Hypothalamus (tissue), 51 donors: ENCODE measurements at places on chromosomes 4 and X.

GRCh38 chrX:153487590-153488071 lies 7.1 kb upstream of the BGN start:
- DNase-seq, result no peak

GRCh38 chr4:127580300-127580699 lies 52.5 kb upstream of the INTU start:
- no peak for DNase-seq

DNA sequence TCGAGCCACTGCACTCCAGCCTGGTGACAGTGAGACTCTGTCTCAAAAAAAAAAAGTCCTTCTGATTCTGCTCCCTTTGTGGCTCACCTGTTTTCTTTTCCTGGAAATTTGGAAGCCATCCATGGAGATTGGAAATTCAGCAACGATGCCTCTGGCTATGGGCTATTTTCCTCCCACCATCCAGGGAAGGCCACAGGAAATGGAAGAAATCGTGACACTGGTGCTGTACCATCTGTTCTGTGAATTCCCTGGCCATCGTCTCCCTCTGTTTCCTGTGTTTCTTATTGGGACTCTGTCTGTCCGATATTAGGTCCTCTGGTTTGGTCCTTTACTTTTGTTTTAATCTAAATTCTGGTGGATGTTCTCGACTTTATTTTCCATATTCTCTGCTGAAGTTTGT lies 29.4 kb upstream of the ADRA2C start:
- DNase-seq, result no peak

GRCh38 chr4:93814722-93815121 lies 13.8 kb upstream of the ATOH1 start:
- DNase-seq, result no peak

DNA sequence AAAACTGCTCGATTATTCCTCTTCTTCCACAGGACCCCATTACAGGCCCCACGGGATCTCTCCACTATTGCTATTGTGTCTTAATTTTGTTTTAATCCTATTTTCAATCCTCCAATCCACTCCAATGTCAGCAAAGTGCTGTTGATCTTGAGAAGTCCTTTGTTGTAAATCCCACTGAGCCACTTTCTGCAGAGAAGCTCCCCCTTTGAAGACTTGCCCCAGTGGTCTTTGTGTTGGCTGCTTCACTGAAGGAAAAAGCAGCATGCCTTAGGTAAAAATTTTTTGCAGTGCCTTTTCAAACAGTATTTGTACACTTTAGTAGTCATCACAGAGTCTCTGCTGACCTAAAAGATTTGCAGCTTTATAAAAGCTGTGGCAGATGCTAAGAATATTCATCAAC lies 252.0 kb upstream of the SLC7A11 start:
- DNase-seq, result no peak

GRCh38 chr4:156493858-156494257 lies 477.7 kb downstream of the PDGFC start:
- no peak for DNase-seq

DNA sequence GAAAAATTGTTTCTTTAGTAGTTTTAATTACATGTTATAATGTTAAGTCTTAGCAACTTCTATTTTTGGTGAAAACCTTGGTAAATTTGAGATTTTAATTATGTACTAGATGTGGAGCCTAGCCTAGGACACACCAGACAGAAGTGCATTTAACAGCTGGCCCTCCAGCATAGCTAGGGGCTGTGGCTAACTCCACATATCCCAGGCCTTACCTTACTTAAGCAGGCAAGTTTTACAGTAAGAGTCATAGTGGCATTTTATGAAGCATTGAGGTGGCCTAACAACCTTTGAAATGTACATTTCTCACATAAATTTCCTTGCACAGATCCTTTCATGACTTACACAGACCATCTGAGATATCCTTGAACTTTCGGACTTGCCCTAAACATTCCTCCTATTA lies 71.6 kb upstream of the C4orf54 start:
- no peak for DNase-seq

- DNase-seq, result peak; percentile 31
Measured at GRCh38 chr4:95232358-95233156, 316.2 kb downstream of the UNC5C start.

- DNase-seq, result no peak
Measured at GRCh38 chr4:92864096-92864495, 560.3 kb downstream of the GRID2 start.

DNA sequence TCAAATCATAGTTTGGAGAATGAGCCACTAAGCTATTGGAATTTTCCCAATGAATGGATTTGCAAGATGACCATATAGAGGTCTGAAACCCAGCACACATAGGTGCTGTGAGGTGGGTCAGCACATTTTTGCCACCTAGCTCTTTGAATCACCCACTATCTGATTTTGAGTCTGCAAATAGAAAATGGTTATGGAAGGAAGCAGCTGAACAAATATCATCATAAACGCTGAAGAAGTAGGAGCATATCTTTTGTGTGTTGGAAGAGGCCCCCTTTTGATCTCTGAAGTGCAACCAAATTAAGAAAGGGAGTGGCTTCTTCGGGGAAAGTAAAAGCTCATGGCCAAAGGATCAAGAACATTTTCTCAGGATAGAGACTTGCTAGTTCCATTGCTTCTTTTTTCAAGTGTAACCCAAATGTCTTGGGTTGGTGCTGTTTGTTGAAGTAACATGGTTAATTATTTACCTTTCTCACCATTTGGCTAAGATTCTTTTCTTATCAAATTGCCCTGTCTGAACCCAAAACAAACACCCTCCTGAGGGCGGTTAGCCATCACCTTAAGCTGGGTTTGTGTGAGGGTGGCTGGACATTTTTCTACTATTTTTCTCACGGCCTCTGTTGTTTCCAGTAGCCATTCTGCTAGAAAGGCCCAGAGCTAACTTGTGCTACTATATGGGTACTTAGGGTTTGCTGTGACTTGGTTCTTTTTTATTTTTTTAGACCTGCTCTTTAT lies 18.4 kb upstream of the SORBS2 start:
- no peak for DNase-seq

- DNase-seq, result no peak
Measured at GRCh38 chrX:105872941-105873340, 50.6 kb downstream of the NRK start.

DNA sequence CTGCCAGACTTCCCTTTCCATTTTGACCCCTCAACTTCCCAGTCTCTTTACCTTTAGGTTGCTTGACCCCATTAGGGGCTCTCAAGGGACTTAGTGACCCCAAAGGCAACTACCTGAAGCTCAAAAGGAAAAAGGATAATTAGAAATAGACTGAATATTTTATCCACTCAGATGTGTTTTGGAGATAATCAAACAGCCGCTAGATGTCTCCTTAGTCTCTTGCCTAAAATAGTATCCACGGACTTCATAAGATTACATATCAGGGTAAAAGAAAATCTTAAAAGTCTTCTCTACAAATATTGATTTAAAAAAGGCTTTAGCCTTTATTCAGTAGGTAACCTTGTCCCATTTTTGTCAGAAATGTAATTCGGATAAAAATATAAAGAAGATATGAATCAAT lies 21.0 kb upstream of the RHOXF2 start:
- no peak for DNase-seq

GRCh38 chr4:80082693-80083092 lies 9.7 kb upstream of the ANTXR2 start:
- no peak for DNase-seq

DNA sequence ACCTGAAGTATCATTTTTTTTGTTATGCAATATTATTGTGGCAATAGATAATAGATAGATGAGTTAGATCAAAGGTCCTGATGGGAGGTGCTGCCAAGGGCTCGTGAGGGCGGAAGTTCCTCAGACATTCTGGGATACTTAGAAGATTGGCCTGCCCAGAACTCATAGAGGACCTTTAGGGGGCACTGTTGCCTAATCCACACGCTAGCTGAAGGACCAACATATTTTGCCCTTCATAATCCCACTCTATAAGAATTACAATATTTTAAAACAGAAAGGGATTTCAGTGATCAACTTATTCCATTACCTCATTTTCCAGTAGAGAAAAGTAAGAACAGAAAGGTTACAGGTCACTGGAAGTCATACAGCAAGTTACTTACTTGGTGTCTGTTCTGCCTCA lies 22.9 kb upstream of the COX7B2 start:
- DNase-seq, result no peak

- DNase-seq, result no peak
Measured at GRCh38 chrX:75071334-75071733, 84.7 kb downstream of the ABCB7 start.

GRCh38 chr4:94533405-94534223 lies 81.9 kb downstream of the PDLIM5 start:
- no peak for DNase-seq

DNA sequence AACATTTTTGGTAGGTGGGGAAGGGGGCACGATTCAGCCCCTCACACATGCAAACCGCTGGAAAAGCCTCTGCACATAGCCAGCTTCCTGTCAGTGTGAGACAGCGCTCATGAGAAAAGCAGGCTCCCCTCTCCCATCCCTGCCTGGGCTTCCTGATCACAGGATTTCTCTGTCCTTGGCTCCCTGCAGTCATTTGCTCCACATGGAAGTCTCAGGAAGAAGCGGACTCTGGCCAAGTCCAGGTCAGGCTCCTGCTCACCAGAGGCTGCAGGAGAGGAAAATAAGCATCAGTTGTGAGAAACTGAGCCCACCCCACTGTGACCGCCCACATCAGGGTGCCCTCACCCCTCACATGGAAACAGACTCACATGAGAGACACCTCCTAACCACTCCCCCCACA lies 664.3 kb upstream of the TENM3 start:
- DNase-seq, result no peak

DNA sequence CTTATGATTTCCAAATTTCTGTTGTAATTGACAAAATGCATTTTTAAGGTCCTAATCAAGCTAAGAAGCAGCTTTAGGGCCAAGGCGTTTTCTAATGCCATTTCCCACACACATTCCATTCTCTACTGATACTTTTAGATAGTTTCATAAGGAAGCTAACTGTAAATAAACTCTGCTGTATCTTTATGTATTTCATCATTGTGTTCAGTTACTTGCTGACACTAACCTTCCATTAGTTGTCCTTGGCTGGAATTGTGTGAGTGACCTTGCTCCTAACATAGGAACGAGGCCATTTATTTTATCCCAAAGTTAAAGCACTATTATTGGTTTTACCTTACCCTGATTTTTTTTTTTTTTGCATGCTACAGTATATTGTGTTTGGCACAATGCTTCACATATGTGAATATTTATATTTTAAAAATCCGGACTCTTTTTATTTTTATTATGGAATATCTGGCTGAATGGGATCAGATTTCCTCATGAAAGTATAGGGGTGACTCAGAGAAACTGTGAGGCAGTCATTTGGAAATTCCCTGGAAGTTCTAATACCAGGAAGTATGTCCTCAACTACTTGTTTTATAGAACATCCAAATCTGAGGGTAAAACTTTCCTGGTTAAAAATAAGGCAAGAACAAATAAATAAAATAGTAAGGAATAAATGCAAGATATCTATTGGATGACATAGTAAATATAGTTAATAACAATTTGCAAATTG lies 62.7 kb upstream of the SORBS2 start:
- no peak for DNase-seq

DNA sequence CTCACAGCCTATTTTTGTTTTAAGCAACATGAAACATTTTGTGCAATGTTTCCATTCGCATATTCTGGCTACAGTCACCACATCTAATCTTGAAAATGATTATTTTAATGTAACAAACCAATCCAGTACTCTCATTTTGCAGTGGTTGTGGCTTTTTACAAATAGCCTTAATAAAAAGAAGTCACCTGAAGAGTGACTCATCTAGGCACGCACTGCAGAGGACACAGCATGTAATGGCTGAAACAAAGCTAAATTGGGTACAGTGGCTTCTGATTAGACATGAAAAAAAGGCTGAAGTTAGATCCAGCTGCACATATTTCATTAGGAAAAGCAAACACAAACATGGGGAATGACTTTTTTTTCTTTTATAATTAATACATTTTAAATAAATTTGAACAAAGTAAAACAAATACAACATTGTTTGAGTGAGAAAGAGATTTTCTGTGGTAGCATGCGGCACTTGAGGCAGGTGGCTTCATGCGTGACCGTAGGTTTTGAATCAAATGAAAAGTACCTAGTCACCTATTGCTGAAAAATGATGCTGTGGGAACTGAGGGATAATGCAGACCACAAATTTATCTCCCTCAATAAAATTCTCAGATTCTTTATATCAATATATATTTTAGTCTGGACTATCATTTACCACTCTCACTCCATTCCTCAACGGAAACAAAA lies 240.8 kb upstream of the DDX53 start:
- no peak for DNase-seq

DNA sequence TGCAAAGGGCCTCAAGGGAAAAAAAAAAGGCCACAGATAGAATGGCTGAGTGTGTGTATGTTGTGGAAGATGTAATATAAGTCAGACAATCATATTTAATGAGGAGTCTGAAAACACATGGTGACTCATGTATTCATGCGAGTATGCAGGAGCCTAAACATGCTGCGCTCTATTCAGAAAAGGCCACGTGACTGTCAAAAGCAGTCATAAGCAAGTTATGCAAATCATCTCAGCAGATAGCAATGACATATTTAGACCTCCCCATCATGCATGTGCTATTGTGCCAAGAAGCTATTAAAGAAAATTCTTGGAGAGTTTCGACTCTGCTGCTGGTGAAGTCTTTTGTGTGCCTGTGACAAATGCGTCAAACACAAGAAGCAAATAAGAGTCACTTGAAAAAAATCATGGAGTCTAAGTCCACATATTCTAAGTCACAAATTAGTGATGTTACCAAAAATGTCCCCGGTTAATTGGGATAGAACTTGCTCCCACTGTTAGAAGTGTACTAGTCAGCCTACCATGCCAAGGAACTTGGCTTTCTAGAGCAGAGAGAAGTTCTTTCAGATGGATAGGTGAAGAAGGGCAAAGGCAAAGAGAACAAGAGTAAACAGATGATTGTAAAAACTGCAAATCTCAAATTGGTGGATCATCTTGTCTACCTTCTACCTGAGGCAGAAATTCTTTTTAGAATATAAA lies 5.0 kb downstream of the LNX1 start:
- no peak for DNase-seq

GRCh38 chrX:49030283-49030682 lies 12.9 kb downstream of the TFE3 start:
- DNase-seq, result no peak

- no peak for DNase-seq
Measured at GRCh38 chr4:120971884-120972283, 49.4 kb upstream of the PRDM5 start.

DNA sequence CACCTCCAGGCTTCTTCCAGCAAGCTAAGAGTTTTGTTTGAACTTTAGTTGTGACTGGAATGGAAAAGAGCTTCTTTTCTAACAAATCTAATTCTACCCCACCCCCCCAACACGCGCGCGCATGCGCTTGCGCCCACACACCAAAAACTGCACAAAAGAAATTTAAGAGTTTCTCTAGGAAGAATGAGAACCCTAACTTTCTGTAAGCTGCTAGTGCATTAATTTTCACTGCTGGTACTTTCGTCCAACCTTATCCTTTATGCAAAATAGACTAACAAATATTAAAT lies 9.0 kb upstream of the INTU start:
- peak; percentile 46 for DNase-seq

GRCh38 chrX:51336584-51336983 lies 4.0 kb downstream of the NUDT10 start:
- DNase-seq, result no peak

GRCh38 chrX:83509254-83509801 lies 1.2 kb downstream of the POU3F4 start:
- no peak for DNase-seq

GRCh38 chr4:134324179-134324578 lies 122.6 kb upstream of the PABPC4L start:
- no peak for DNase-seq

- no peak for DNase-seq
Measured at GRCh38 chr4:24497221-24497620, 87.1 kb downstream of the DHX15 start.
